CMK (cell line): ENCODE measurements at places on chromosomes 5 and 9.

- no peak for DNase-seq
Observed at GRCh38 chr9:79116041-79116440, 455.7 kb upstream of the TLE4 start.

GRCh38 chr9:2817999-2818803, 25.7 kb downstream of the PUM3 start:
- DNase-seq, result no peak

GRCh38 chr5:34475249-34475966, 180.7 kb upstream of the RAI14 start:
- DNase-seq, result no peak

GRCh38 chr5:181086026-181086883, 44.7 kb downstream of the OR2V1 start:
- DNase-seq, result no peak

DNA sequence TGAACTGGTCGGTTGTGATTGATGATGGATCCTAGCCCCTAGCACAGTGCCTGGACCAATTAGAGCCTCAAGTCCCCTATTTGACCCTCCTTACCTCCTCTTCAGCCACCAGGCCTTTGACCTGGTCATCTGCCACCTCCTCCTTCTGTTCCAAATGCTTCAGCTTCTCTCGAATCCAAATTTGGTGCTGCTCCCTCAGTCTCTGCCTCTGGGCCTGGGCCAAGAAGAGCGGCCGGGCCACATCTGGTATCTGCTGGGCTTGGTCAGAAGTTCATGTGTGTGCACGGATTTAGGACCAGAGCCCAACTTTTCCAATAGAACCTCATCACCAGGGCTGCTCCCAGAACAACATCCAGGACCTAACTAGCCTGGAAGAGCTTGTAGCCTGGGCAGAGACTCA, 6.5 kb downstream of the SLC35A4 start:
- no peak for DNase-seq

- DNase-seq, result no peak
Observed at GRCh38 chr9:26176628-26177027, 498.4 kb upstream of the TUSC1 start.

DNA sequence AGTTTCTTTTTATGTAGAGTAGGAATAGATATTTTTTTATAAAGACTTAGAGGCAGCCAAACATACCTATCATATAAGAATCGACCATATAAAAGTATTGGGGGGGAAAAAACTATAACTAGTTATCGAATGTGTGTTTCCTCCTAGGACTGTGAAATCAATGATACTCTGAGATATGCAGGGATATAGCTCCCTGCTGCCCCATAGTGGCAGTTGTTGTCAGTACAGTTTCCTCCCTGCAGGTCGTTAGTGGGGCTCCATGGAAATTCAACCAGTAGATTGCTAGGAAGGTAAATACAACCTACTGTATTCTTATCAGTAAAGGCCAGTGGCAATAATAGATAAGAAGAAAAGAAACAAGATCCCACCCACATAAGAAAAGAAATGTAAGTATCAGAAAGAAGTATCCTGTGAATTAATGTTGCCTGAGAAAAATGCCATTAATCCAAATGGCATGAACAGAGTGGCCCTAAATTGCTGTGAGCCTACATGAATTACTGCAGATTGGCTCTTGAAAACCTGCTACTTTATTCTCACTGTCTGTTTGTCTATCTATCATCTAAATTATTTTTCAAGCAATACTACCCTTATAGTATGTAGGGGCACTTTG, 136.9 kb upstream of the FBN2 start:
- DNase-seq, result no peak

DNA sequence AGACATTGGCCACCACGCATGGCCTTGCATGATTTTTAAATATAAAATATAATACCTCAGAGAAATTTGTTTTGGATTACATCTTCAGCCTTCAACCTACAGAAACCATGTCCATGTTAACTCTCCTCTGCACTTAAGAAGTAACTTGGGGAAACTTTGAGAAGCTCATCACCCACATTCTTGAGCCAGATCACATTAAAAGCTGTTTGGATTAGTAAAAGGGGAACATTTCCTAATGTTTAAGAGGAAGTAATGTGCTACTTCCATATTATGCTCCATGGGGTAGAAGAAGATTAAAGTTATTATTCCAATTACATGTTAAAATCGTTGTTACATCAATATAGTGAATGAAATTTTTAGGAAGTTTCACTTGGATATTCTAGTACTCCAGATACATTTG, 10.4 kb upstream of the CEP120 start:
- DNase-seq, result no peak

- DNase-seq, result peak; percentile 7
Observed at GRCh38 chr9:100011062-100011681, 87.6 kb downstream of the ERP44 start.

- no peak for DNase-seq
Observed at GRCh38 chr9:35826071-35826701, 2.3 kb downstream of the FAM221B start.
